ENCODE measurements at places on chromosomes 7 and 10.

GRCh38 chr7:42913591-42913990, 1.7 kb upstream of the C7orf25 start:
- no peak for DNase-seq

DNA sequence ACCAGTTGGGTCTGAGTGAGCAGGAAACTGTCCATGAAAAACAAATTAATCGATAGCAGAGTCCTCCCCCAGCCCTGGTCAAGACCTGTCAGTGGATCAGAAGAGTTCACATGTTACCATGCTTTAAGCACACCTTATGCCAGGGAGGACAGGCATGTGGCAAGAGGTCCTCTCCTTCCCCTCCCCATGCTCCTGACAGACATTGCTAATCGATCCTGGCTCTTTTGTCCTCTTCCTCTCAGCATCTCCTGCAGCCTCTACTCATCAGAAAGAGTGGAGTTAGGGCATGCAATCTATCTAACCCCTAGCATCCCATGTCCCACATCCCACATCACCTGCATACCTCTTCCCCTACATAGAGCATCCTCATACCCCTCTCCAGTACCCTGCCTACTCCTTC, 117.1 kb upstream of the TCF7L2 start:
- DNase-seq: no peak

DNA sequence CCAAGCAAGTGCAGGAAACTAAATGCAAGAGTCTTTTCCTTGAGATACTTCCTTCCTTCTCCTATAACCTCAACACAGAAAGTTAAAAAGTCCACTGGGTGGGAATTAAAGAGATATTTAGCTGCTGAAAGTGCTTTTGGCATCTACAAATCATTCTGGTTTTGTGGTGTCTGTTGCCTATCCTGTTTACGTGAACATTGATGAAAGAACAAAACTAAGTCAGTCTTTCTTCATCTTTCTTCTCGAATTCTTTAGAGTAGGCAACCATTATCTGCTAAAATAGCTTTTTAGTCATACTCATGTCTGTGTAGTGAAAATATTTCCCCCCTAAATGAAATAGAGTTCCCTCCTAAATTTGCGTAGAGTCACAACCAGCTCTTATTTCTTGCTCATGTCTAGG, 838.6 kb downstream of the GATA3 start:
- no peak for DNase-seq

- no peak for DNase-seq
These were observed 139.2 kb upstream of the PRR15 start for GRCh38 chr7:29424295-29424983.

GRCh38 chr7:646487-646886, 80.0 kb upstream of the DNAAF5 start:
- no peak for DNase-seq

GRCh38 chr10:123526356-123527064, 139.6 kb upstream of the GPR26 start:
- no peak for DNase-seq

DNA sequence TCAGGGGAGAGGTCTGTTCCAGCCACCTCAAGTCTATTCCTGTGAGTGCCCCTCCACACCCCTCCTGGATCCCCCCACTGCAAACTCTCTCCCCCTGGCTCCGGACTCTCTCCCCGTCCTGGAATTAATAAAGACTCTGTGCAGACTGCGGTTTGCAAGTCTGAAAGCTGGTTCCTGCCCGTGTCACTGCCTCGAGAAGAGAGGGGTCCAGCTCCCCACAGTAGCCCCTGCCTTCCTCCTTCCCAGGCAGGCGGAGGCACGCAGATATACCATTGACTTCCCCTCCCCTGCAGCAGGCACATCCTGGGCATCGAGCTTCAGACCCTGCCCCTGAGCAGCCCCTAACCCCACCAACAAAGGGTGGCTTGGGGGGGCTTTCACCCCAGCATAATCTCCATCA, 2.2 kb upstream of the ELN start:
- DNase-seq: no peak
